ENCODE measurements at places on chromosomes 13 and 19.

DNA sequence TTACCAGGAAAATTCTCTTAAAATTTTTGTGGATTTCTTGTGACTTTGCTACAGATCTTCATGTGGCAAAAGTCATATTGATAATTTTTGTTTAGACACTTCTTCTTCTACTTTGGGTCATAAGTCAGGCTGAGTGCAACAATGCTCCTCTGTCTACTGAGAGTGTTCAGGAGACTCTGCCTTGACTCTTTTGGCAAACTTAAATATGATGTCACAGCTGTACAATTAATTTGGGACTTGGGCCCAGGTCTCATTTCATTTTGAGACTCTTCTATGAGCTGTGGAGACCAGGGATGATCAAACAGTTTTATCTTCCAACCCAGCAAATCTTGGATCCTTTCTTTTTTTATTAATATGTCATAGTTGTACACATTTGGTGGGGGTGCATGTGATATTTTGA, 19.7 kb upstream of the IPO5 start:
- DNase-seq: no peak

- DNase-seq: no peak
Observed at GRCh38 chr13:39378306-39378705, 224.7 kb downstream of the LHFPL6 start.

GRCh38 chr19:41612483-41612882, 14.4 kb downstream of the CEACAM4 start:
- no peak for DNase-seq

- DNase-seq: no peak
Observed at GRCh38 chr19:8631425-8631819, 989 bp downstream of the NFILZ start.

DNA sequence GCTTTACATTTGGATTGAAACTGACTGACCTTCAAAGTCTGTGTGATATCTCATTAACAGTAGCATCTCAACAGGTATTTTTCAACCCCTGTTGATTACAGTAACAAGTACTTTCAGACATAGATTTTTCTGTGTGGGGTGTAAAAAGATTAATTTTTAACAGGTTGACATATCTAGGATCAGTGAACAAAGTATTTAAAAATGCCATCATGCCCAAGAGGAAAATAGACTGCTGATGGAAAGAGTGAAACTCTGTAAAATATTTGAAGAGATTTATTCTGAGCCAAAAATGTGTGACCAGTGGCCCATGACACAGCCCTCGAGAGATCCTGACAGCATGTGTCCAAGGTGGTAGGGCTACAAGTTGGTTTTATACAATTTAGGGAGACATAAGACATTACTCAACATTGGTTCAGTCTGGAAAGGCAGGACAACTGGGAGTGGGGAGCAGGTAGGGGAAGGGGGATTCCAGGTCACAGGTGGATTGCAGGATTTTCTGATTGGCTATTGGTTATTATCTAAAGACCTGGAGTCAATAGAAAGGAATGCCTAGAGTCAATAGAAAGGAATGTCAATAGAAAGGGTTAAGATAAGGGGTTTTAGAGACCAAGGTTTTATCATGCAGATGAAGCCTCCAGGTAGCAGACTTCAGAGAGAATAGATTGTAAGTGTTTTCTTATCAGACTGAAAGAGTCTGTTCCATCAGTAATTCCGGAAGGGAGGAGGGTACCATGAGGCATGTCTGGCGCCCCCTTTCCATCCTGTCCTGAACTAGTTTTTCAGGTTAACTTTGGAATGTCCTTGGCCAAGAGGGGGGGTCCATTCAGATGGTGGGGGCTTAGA, 29.1 kb downstream of the TNFRSF19 start:
- no peak for DNase-seq

- no peak for DNase-seq
Observed at GRCh38 chr19:2334986-2335846, 6.7 kb downstream of the SPPL2B start.

DNA sequence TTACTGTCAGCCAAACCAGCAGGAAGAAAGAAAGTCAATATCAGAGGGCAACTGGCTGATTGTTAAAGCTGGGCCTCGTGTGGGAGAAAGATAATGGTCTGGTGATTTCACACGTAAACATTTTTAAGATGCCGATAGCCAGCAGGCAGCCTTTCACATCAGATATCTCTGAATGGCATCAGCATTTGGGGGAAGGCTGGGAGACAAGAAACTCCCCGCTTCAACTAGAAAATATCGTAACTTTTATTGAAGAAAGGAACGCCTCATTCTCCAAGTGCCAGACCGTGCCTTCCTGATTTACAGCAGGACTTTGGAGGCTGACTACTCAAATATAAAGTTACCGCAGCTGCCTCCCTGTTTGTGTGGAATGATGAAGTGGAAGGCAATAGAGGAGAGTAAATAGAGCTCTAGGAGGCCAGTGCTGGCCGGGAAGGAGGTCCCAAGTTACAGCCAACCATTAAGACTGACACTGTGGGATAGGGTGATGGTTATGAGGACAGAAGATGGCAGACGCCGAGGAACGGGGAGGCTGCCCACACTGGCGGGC, 284.3 kb upstream of the MAB21L1 start:
- DNase-seq: no peak

DNA sequence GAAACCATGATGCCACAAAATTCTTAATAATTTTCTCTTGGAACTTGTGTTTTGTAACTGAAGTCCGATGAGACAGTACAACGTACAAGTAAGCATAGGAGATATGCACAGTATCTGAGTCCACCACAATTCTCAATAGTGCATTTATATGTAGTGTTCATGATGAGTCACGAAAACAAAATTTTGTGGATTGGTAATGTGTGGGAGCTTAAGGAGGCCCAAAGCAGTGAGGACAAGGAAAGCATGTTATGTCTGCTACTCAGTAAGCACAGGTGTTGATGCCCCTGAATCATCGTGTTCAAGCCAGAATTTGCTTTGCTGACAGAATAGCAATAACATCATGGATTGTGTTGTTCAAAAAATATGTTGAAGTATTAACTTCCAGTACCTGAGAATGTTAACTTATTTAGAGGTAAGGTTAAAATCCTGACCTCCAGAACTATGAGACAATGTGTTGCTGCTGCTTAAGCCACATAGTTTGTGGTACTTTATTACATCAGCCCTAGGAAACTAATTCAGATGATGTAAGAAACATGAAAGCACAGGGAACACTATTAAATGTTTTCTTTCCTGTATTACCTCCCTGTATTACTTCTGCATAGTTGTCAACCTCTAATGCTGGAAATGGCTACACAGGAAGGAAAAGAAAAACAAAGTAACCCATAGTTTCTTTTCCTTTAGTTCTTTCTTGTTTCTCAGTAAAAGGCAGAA, 201.3 kb downstream of the SLITRK6 start:
- DNase-seq: no peak

DNA sequence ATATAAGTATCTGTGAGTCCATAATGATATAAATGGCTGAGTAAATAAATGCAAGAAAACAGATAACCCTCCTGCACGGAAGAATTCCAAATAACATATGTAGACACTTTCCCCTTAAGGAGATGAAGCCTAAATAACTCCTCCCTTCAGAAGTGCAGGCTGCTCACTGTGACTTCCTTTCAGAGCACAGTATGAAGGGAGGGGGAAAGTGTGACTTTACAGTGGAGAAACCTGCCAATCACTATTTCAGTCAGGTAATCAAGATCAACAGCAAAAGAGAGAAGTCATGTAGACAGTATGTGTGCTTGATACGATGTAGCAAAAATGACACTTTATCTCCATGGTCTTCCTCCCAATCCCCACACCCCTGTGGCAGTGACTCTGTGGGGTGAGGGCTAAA, 7.1 kb downstream of the GGACT start:
- DNase-seq: no peak

GRCh38 chr19:54600212-54600611, 6.8 kb downstream of the LILRA1 start:
- DNase-seq: no peak

- no peak for DNase-seq
Observed at GRCh38 chr19:47581605-47582319, 8.8 kb upstream of the ZNF541 start.

DNA sequence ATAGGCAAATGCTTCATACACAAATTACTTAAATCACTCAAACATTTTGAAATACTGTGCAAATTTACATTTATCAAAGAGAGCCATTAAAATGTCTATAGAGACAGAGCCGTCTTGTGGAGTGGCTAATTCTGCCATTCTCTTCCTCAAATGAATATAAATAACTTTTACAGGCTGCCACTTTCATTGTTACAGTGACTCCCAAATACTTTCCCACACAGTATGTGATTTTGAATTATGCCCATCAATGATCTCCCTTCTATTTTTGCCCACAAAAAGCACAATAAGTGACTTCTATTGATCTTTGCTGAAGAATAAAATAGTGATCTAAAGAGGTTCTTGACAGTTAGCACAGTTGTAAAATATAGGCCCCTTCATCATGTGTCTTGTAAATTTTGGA, 1244.9 kb downstream of the PCDH17 start:
- DNase-seq: no peak

GRCh38 chr13:90329641-90330040, 1017.8 kb upstream of the MIR17HG start:
- DNase-seq: no peak

DNA sequence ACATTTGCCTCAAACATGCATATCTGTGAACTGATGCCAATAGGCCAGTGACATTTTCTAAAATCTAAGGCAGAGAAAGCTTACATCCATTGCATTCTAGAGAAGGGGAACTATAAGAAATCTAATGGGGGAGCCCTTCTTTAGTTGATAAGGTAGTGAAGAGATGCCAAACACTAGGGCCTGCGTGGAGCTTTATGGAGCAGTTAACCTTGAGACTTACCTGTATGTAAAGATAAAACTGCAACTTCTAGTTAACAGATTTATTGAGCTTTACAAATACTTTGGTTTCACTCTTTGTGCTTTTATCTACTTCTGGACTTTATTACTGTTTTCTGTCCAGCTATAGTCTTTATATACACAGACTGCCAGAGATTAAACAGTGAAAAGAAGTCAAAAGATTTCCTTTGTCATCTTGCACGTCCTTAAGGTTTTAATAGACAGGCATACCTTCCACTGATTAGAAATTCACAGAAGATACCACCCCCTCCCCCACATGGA, 457.6 kb downstream of the KLF12 start:
- no peak for DNase-seq

DNA sequence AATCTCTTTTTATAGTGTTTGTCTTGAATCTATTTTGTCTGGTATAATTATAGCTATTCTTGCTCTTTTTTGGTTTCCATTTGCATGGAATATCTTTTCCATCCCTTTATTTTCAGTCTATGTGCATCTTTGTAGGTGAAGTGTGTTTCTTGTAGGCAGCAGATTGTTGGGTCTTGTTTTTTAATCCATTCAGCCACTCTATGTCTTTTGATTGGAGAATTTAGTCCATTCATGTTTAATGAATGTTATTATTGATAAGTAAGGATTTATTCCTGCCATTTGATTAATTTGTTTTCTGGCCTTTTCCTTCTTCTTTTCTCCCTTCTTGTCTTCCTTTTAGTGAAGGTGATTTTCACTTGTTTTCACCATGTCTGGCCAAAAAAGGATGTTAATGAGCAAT, 11.7 kb upstream of the ZDHHC20 start:
- no peak for DNase-seq

DNA sequence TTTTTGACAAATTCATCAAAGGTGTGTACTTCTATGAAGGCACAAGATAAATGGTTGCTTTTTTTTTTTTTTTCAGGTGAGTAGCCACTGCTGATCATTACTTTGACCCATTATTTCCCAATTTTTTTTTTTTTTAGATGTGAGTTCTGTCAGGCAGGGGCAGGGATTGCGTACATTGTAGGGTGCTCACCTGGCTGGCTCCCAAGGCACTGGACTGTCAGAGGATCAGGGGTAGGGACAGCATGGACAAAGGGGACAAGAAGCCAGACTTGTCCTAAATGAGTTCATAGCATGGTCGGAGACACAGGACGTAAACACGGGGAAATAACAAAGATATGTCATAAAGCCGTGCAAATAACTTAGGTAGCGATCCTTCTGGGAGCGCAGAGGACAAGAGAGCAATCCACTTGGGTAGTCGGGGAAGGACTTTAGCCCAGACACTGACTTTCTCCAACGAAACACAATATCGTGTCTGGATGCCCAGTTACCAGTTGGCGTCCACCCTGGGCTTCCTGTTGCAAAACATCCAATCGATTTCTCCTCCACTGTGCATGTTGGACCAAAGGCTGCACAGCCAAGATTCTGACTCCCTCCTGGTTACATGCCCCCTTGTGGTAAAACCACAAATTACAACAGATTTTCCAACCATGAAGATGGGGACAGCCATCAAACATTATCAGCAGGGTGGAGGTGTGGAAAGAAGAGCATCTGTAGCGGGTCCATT, 27.5 kb upstream of the KATNAL1 start:
- peak; percentile 25 for DNase-seq

- no peak for DNase-seq
Observed at GRCh38 chr19:13979244-13979615, 26.9 kb downstream of the RFX1 start.

DNA sequence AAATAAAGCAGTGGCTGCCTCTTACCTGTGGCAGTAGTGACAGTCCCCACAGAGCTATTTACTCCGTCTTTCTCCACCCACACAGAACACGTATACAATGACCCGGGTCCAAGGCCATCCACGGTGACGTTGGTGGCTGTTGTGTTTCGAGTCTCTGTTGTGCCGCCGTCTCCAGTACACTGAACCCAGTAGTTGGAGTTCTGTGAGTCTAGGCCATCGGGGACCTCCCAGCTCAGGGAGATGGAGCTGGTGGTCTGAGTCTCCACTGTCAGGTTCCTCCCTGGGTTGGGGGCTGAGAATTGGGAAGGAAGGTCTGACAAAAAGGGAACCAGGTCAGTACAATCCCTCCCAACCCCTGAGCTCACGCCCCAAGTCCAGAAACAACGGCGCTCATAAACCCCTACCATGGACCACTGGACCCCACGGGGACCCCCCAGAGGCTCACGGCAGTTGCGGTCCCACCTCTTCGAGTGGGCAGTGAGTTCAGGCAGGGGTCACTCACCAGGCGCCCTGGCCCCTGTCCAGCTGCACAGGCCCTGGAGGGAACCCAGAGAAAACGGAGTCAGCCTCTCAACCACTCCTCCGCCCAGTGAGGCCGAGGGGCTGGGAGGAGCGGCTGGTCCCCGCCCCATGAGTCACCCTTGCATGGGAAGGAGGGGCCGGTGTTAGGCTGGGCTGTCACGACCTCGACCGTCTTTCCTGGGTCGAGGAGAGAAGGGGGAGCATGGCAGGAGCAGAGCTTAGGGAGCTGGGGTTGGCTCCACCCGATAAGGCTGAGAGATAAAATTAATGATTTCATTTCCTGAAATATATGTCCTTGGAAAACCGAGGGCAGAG, 2.4 kb downstream of the PTPRH start:
- peak; percentile 59 for DNase-seq

DNA sequence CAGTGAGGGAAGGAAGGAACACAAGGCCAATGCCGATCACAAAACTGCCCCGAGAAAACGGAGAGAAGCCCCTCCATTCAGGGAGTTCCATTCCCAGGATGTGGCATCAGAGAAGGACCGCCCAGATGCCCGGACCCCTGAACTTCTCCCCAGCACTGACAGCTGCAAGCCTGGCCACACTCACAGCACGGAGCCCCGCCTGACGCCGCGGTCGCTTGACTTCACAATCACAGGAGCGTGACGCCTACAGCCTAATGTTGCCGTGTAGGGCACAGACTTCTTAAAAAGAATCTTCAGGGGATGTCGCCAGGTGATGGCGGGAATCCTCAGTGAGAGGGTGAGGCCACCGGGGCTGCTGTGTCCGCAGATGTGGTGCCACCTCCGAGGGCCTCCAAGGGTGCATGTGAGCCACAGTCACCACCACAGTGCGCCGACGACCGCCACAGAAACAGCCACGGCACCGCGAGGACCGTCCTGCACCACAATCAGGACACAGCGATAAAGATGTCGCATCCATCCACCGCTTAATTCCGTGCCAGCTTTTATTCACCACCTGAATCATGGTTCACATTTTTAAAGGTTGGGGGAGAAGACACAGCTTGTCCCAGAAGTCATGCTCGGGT, 77.2 kb downstream of the SPACA7 start:
- no peak for DNase-seq

GRCh38 chr19:35468637-35469036, 20.6 kb downstream of the FFAR2 start:
- no peak for DNase-seq

Measured in SW 1271 (cell line).